ENCODE measurements at places on chromosomes 16 and 17. TPM values are rescaled to one million over a fixed set of nuclear protein-coding genes. Genes with fewer than 3 reads are reported as not detected.

CD300H gene
- not detected for total RNA-seq

CYGB gene
- 13.9 TPM for total RNA-seq

TMEM204 gene
- total RNA-seq, result 15.8 TPM

LGALS9B gene
- not detected for total RNA-seq

KRT32 gene
- total RNA-seq, result not detected

DYNLL2 gene
- 7.0 TPM for total RNA-seq

CMTM2 gene
- total RNA-seq, result not detected

MYO1C gene
- total RNA-seq, result 107 TPM

ZNF469 gene
- 2.9 TPM for total RNA-seq

SMIM36 gene
- total RNA-seq, result not detected

NHERF2 gene
- total RNA-seq, result 4.8 TPM

OTOP2 gene
- total RNA-seq, result not detected

CETP gene
- total RNA-seq, result not detected

DOC2A gene
- total RNA-seq, result 0.20 TPM

GPRC5C gene
- total RNA-seq, result 0.20 TPM

MMP2 gene
- 531 TPM for total RNA-seq

ANKRD40CL gene
- total RNA-seq, result not detected

SEZ6L2 gene
- total RNA-seq, result 0.73 TPM

TAF15 gene
- total RNA-seq, result 39.7 TPM

NOD2 gene
- total RNA-seq, result under 0.01 TPM

MBTD1 gene
- 9.4 TPM for total RNA-seq

KRTAP9-4 gene
- total RNA-seq, result not detected

USP36 gene
- 29.8 TPM for total RNA-seq

ZNF646 gene
- total RNA-seq, result 14.0 TPM

CLEC3A gene
- total RNA-seq, result not detected

PLXDC1 gene
- total RNA-seq, result 0.73 TPM

P3H4 gene
- total RNA-seq, result 38.6 TPM

MT1H gene
- total RNA-seq, result not detected

WSCD1 gene
- total RNA-seq, result not detected

NAGS gene
- total RNA-seq, result 41.4 TPM

SLC47A2 gene
- not detected for total RNA-seq

XYLT1 gene
- 70.6 TPM for total RNA-seq

CNTNAP1 gene
- total RNA-seq, result 15.8 TPM

CIITA gene
- 0.78 TPM for total RNA-seq

ZACN gene
- not detected for total RNA-seq

TLCD2 gene
- total RNA-seq, result 1.5 TPM

GNGT2 gene
- not detected for total RNA-seq

KRT9 gene
- not detected for total RNA-seq

OR2C1 gene
- not detected for total RNA-seq

ZNF423 gene
- 2.9 TPM for total RNA-seq

DVL2 gene
- total RNA-seq, result 93.2 TPM

STXBP4 gene
- total RNA-seq, result 13.5 TPM

KIF19 gene
- not detected for total RNA-seq

All from subcutaneous preadipocyte (primary cell).